ENCODE measurements at places on chromosomes 1 and 21.

DNA sequence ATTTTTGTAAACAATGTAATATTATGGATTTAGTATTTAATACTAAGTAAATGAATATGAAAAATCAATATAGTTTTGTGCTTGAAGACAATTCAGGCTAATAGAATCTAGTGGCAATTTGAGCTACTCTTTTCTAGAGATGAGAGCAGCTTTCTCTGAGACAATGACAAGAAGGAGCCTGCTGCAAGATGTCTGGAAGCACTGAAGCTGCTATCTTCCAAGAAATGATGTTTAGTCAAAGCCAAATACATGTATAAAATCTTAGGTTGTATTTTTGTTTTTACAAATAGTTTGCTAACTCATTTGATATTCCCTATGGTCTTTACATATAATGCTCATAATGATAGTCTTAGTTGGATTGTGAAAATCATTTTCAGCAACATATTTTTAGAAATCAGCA is 103.9 kb upstream of the COL24A1 start:
- no peak overlapping the region for H3K27ac ChIP-seq
- peaks cover 2% of the 10 kb centered on the region for H3K4me1 ChIP-seq
- no peak for DNase-seq
- no peaks in the 10 kb centered on the region for H3K36me3 ChIP-seq
- H3K4me3 ChIP-seq, result no peak overlapping the region
- peaks cover 6% of the 10 kb centered on the region for H3K27me3 ChIP-seq

DNA sequence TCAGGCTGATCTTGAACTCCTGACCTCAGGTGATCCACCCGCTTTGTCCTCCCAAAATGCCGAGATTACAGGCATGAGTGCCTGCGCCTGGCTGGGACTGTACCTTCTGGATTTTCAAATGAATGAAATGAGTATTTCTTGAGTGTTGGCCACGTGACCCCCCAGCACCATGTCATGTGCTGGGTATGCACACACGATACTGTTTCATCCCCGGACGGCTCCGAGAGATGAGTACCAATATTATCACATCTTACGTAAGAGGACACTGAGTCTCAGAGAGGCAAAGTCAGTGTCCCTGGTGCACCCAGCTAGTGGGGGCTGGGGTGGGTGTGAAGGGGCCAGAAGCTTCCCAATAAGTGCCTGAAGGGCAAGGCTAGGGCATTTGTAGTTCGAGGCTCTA is 780 bp upstream of the CROCC start:
- DNase-seq, result no peak
- no peak overlapping the region for H3K27ac ChIP-seq
- H3K27me3 ChIP-seq, result no peaks in the 10 kb centered on the region
- peaks cover 19% of the 10 kb centered on the region for H3K4me1 ChIP-seq
- H3K36me3 ChIP-seq, result no peaks in the 10 kb centered on the region

GRCh38 chr1:22212400-22213233 is 69.7 kb upstream of the WNT4 start:
- DNase-seq, result no peak
- no peak overlapping the region for H3K4me3 ChIP-seq
- H3K27me3 ChIP-seq, result peaks cover 52% of the 10 kb centered on the region
- no peak overlapping the region for H3K27ac ChIP-seq
- H3K4me1 ChIP-seq, result no peaks in the 10 kb centered on the region

DNA sequence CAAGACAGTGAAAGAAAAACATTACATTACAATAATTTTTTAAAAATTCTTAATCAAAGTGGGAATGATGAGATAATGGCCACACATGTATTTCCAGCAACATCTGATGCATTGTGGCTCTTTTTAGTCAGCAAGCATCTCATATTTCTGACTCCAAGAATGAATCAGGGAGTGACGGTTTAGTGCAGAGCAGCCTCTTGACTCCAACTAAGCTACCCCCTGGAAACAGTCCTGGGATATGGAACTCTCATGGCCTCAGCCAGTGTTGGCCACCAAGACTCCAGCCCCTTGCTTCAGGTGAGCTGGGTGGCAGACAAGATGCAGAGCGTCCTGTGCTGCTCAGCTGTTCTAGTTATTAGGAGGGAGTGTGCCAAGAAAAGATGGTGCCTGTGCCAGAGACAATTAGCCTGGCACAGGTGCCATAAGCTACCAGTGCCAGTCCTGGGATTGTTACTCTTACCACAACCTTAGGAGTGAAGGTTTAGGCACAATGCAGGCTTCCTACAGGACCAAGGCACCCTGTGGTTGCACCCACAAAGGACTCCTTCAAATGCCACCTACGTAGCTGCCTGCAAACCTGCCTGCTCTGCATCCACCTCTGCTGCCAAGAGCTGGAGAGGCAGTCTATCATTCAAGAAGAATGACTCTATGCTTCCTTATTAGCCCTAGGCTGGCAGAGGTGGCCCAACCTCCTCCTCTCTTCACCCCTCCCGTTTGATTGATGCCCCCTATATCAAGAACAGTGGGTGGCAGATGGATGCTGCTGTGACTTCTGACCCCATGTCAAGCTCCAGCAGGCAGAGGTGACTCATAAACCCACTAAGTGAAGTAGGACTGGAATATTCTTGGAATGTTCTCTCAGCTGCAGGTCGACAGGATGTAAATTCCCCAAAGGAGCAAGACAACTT is 6.0 kb upstream of the SEC16B start:
- no peaks in the 10 kb centered on the region for H3K4me1 ChIP-seq
- no peak overlapping the region for H3K27ac ChIP-seq
- no peaks in the 10 kb centered on the region for H3K27me3 ChIP-seq
- H3K36me3 ChIP-seq, result no peaks in the 10 kb centered on the region
- DNase-seq, result no peak

DNA sequence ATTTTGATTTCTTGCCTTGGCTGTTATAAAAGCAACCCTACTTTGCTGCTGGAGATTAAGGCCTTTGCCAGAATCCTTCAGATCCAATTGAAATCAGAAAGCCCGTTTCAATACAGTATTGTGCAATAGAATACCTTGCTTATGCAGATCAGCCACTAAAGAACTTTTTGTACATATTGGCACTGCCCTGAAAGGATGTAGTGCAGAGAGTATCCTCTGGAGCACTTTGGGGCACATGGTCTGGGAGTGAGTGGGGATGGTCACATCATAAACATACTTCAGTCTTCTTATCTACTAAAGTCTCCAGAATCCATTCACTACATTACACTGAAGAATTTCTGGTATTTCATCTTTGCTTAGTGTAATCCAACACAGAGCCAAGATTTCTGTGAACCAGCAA is 189.0 kb downstream of the CENPF start:
- H3K4me1 ChIP-seq, result no peaks in the 10 kb centered on the region
- H3K36me3 ChIP-seq, result no peaks in the 10 kb centered on the region
- no peak overlapping the region for H3K27ac ChIP-seq
- H3K27me3 ChIP-seq, result peaks cover 8% of the 10 kb centered on the region
- no peak for DNase-seq

- H3K27me3 ChIP-seq, result peaks cover 6% of the 10 kb centered on the region
- H3K27ac ChIP-seq, result no peak overlapping the region
Observed at GRCh38 chr1:14280909-14281308, 317.6 kb upstream of the KAZN start.

GRCh38 chr1:3329640-3330281 is 124.7 kb upstream of the ARHGEF16 start:
- H3K27ac ChIP-seq, result no peak overlapping the region
- no peak overlapping the region for H3K4me3 ChIP-seq
- no peaks in the 10 kb centered on the region for H3K36me3 ChIP-seq
- no peak for DNase-seq

- H3K27me3 ChIP-seq, result no peaks in the 10 kb centered on the region
- peak overlapping the region; percentile 66 for H3K4me3 ChIP-seq
- DNase-seq, result no peak
- H3K36me3 ChIP-seq, result no peaks in the 10 kb centered on the region
Observed at GRCh38 chr1:41659903-41660302, 175.4 kb upstream of the EDN2 start.

- no peak for DNase-seq
- peak overlapping the region; percentile 94 for H3K27ac ChIP-seq
- H3K27me3 ChIP-seq, result no peaks in the 10 kb centered on the region
- H3K4me1 ChIP-seq, result peaks cover 87% of the 10 kb centered on the region
- H3K36me3 ChIP-seq, result peaks cover 50% of the 10 kb centered on the region
- H3K4me3 ChIP-seq, result peak overlapping the region; percentile 52
Observed at GRCh38 chr21:34808569-34809204, 139.9 kb downstream of the CLIC6 start.

DNA sequence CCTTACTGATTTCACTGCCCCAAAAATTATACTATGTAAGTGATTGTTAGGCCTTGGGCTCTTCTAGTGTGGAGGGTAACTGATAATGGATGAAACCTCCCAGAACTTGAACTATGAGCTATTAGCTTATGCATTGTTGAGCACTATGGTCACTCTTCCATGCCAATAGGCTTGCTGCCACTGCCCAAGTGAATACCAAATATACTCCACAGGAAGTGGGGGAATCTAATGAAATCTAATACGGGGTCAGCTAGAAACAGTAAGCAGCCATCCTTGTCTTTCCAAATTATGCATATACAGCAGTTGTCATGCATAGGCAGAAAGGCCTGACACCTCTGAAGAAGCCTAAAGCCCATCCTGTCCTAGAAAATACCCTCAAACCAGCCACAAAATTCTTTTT is 198.7 kb upstream of the PTBP2 start:
- H3K4me1 ChIP-seq, result no peaks in the 10 kb centered on the region
- peaks cover 9% of the 10 kb centered on the region for H3K27me3 ChIP-seq
- peaks cover 2% of the 10 kb centered on the region for H3K36me3 ChIP-seq
- DNase-seq, result no peak

DNA sequence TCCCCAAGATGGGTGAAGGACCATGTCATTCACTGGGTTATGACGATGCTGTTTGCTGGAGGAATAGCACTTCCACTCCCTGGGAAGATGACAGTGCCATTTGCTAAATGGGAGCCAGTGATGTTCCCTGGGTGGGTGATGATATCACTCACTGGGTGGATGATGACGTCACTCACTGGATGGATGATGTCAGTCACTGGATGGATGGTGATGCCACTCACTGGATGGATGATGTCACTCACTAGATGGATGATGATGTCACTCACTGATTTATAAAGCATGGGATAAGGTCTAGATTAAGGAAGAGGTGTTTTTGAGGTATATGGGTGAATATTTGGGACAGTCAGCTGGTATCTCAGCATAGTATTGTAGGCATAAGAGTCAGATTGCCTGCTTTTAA is 457.2 kb downstream of the AJAP1 start:
- no peak overlapping the region for H3K4me3 ChIP-seq
- H3K4me1 ChIP-seq, result peaks cover 47% of the 10 kb centered on the region
- H3K27ac ChIP-seq, result peak overlapping the region; percentile 30
- DNase-seq, result no peak
- H3K36me3 ChIP-seq, result no peaks in the 10 kb centered on the region

- no peaks in the 10 kb centered on the region for H3K27me3 ChIP-seq
- no peak overlapping the region for H3K4me3 ChIP-seq
- H3K36me3 ChIP-seq, result peaks cover 8% of the 10 kb centered on the region
- no peak overlapping the region for H3K27ac ChIP-seq
Observed at GRCh38 chr1:69661686-69662085, 94.0 kb downstream of the LRRC7 start.

GRCh38 chr1:172680733-172681275 is 21.9 kb downstream of the FASLG start:
- peaks cover 5% of the 10 kb centered on the region for H3K36me3 ChIP-seq
- no peak overlapping the region for H3K27ac ChIP-seq
- no peak for DNase-seq
- H3K27me3 ChIP-seq, result peaks cover 9% of the 10 kb centered on the region
- no peak overlapping the region for H3K4me3 ChIP-seq

DNA sequence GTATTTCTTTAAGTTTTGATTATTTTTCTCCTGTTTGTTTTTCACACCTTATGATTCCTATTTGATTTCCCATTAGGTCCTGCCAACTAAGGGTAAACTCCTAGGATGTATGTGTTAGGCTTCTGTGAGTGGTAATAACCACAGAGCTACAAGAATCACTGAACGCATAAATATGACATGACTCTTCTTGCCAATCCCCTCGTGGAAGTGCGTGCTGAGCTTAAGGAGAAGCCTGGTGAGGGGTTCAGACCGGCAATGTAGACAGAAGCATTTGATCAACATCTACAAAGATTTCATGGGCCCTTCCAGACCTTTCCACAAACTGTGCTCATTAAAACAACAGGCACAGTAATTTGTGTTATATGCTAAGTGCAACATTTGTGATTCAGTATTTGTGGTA is 273.8 kb upstream of the SNX7 start:
- no peaks in the 10 kb centered on the region for H3K36me3 ChIP-seq
- no peak for DNase-seq
- peaks cover 25% of the 10 kb centered on the region for H3K4me1 ChIP-seq
- no peak overlapping the region for H3K27ac ChIP-seq

DNA sequence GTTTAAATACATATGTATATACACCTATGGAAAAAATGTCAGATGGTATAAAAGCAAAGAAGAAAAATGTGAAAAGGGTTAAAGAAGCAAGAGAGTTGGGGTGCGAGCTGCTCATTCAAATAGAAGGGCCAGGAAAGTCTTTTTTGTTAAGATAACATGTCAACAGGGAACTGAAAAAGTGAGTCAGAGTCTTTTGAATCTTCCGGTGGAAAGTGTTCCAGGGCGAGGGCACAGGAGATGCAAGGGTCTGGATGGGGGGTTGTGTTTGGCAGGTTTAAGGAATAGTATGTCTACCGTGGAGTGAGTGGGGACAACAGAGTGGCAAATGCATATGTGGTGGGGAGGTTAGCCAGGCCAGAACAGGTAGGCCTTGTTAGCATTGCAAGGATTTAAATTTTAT is 22.2 kb upstream of the GNG12 start:
- no peak overlapping the region for H3K4me3 ChIP-seq
- no peaks in the 10 kb centered on the region for H3K36me3 ChIP-seq
- no peak for DNase-seq
- peaks cover 16% of the 10 kb centered on the region for H3K27me3 ChIP-seq

DNA sequence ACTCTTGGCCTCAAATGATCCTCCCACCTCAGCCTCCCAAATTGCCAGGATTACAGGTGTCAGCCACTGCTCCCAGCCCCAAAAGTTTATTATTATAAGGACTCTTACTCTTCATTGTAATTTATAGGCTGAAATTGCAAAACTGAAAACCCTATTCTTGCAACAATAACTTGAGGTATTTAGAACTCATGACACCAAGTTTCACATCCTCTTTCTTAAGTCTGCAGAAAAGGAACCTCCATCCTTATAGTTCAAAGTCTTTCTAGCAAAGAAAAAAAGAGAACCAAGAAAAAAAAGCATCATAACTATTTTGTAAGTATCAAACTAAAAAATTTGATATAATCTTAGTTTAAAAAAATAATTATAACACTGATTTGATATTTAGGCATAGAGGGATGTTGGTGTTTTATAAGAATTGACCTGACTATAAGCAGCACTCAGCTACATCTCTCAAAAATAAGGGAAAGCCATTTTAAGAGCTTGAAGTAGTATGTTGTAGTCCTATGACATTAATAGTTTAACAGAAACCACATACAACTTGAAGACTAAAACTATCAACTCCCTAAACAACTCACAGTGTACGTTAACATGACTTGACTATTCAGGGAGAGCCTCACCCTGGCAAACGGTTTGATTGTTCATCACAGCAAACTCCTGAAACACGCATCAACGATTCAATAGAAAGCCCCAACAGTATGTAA is 122.4 kb downstream of the AKT3 start:
- H3K27me3 ChIP-seq, result no peaks in the 10 kb centered on the region
- no peaks in the 10 kb centered on the region for H3K36me3 ChIP-seq
- H3K27ac ChIP-seq, result no peak overlapping the region
- DNase-seq, result no peak
- H3K4me1 ChIP-seq, result peaks cover 21% of the 10 kb centered on the region

- H3K27me3 ChIP-seq, result peaks cover 20% of the 10 kb centered on the region
- no peak for DNase-seq
- no peaks in the 10 kb centered on the region for H3K36me3 ChIP-seq
- no peak overlapping the region for H3K4me3 ChIP-seq
- H3K27ac ChIP-seq, result no peak overlapping the region
Observed at GRCh38 chr21:42125571-42126544, 54.7 kb downstream of the UMODL1 start.
